ENCODE measurements at places on chromosomes 16 and 17.

- DNase-seq: no peak
Measured at GRCh38 chr17:77318021-77318420, 177.3 kb downstream of the SEC14L1 start.

GRCh38 chr16:16146380-16147315 is 76.6 kb downstream of the ABCC6 start:
- DNase-seq: no peak

- no peak for DNase-seq
Measured at GRCh38 chr16:81313701-81314602, 810 bp upstream of the GAN start.

DNA sequence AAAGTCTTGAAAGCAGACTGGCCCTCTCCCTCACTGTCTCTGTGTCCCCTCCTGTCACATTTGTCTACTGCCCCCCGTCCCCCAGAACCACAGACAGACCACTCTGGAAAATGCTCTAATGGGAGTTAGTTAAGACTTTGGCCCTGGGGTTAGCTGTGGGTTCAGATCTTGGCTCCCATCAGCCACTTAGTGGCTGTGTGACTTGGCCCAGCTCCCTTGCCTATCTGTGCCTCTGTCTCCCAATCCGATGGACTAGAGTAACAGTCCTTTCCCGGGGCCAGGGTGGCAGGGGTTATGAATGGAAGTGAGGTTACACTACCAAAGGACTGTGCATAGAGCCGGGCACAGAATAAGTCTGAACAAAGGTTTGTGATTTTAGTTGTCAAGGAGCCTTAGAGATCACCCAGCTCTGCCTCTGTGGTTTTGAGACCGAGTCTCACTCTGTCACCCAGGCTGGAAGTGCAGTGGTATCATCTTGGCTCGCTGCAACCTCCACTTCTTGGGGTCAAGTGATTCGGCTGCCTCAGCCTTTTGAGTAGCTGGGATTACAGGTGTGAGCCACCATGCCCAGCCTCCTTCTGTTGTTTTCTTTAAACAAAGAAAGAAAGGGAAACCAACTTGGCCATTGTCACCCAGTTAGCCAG is 23.7 kb downstream of the PPL start:
- DNase-seq: no peak

GRCh38 chr16:14314116-14314515 is 243.0 kb downstream of the MRTFB start:
- DNase-seq: no peak

DNA sequence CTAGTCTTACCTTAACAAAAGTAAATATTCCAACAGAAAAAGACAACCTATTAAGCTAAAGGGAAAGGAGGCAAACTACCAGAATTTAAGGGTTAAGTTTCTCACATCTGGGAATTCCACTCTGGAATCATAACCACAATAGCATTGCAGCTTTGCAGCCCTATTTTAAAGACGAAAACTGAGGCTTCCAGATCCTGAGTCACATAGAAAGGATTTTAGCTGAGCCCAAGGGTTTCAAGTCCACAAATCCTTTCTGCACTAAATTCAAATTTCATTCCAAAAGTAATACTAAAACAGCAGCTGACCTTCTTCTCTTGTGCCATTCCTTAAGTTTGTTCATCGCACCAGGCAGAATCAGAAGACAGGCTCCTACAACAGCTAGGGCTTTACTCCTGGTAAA is 17.8 kb downstream of the XYLT1 start:
- no peak for DNase-seq

DNA sequence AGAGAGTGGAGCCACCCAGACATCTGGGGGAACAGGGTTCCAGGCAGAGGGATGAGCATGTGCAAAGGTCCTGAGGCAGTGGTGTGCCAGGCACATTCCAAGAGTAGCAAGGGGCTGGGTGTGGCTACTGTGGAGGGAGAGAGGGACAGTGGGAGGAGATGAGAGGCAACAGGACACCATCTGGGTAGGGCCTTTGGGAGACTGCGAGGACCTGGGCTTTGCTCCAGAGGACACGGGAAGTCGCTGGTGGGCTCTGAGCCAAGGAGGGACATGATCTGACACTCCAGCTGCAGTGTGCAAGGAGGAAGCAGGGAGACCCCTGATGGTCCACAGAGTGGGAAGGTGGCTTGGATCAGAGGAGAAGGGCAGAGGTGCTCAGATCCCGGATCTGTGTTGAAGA is 56.7 kb upstream of the MED9 start:
- no peak for DNase-seq

- DNase-seq: no peak
Measured at GRCh38 chr16:27341549-27341948, 27.8 kb downstream of the IL4R start.

- DNase-seq: peak; percentile 49
Measured at GRCh38 chr16:29009050-29009837, 24.4 kb downstream of the LAT start.

DNA sequence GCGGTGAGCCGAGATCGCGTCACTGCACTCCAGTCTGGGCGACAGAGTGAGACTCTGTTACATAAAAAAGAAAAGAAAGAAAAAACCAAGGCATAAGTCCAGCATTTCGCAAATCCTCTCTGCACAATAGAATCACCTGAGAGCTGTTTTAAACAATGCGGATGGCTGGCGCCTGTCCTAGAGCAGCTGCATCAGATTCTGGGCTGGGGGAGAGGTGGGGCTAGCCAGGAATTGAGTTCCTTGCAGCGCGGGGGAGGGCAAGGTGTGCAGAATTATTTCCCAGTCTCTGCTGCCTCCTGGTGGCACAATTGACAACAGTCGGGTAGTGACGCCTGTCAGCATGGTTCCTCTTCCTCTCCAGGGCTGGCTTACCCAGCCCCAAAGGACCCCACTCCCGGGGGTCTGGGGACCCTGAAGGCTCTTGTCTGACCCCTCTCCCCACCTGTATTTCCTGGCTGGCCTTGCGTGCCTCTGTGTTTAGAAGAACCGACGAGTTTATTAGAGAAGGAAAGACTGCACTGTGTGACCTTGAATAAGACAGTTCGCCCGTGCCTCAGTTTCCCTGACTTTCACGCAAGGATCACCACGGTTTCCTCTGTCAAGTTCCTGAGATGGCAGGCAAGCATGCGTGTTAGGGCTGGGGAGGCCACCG is 41.1 kb upstream of the PLCG2 start:
- peak; percentile 81 for DNase-seq

DNA sequence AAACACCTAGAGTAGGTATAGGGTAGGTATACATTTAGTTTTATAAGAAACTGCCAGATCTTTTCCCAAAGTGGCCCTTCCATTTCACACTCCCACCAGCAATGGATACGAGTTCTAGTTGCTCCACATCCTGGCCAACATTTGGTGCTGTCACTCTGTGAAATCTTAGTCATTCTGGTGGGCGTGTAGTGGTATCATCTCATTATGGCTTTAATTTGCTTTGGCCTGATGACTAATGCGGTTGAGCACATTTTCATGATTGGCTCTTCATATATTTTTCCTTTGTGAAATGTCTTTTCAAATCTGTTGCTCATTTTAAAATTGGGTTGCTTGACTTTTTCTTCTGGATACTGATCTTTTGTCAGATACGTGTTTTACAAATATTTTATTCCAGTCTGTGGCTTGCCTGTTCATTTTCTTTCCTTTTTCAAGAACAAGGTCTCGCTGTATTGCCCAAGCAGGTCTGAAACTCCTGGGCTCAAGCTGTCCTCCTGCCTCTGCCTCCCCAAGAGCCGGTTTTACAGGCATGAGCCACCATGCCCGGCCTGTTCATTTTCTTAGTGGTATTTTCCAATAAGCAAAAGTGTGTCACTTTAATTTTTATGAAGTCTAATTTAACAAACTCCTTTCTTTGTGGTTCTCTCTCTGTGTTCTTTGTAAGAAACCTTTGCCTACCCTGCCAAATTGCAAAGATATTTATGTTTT is 192.4 kb downstream of the SEC14L1 start:
- no peak for DNase-seq

DNA sequence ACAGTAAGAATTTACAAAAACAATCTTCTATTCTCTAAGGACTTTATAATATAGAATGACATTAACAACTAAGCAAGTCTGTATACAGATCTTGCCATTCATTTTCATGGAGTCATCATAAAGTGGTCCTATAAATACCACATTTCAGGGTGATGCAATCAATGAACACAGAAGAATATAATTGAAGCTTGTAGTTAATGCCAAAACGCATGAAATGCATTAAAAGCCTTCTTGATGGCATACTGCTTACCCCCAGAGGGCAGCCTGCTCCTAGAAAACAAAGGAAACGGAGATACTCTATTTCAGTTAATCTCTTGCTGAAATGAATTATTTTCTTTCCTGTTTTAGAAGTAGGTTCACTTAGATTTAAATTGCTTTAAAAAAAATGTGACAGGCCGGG is 45.2 kb upstream of the STAC2 start:
- no peak for DNase-seq

GRCh38 chr17:28554565-28554964 is 2.1 kb upstream of the UNC119 start:
- no peak for DNase-seq

- DNase-seq: no peak
Measured at GRCh38 chr17:72884066-72884465, 208.4 kb downstream of the SLC39A11 start.

GRCh38 chr17:5509482-5509881 is 23.1 kb downstream of the MIS12 start:
- DNase-seq: no peak

DNA sequence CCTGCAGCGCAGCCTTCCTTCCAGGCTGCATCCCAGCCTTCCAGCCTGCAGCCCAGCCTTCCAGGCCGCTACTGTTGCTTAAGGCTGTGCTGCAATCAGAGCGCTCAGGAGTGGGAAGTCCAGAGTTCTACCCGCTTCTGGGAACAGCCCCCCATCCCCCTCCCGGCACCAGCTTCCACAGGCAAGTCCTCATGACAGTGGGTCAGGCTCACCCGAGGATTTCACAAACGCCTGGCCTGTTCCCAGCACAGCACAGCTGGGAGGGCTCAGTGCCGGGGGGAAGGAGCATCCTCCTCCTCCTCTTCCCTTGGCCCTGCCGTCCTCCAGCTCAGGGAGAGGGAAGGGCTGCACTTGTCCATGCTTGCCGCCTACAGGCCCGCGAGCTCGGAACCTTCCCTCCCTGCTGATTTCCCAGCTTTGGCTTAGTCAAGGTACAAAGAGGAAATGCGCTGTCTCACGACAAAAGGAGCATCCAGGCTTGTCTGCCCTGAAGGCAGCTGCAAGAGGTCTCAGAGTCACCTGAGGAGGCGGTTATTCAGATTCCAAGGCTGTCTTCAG is 8.3 kb downstream of the SOCS3 start:
- no peak for DNase-seq

DNA sequence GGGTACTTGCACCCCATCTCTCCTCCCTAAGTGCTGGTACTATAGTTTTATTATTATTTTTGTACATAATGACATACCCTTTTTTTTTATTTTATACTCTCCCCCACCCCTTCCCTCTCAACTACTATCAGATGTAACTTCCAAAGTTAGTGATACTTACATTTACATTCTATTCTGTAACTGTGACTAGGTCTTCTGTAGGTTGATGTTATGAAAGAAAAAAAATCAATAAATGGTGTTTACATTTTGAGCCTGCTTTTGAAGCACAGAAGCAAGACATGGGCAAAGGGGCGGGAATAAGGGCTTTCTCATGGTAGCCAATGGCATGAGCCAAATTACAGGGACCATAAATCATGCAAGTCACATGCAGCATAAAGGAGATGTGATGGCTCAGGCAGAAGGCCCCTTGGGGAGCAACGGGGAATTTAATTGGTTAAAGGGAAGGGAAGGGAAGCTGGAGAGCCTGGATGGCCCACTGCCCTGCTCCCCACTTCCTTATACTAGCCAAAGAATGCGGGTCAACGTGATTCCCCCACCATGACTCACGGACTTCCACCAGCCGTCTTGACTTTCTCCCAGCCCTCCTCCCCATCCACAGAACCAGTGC is 2.4 kb upstream of the ACSF2 start:
- DNase-seq: no peak

DNA sequence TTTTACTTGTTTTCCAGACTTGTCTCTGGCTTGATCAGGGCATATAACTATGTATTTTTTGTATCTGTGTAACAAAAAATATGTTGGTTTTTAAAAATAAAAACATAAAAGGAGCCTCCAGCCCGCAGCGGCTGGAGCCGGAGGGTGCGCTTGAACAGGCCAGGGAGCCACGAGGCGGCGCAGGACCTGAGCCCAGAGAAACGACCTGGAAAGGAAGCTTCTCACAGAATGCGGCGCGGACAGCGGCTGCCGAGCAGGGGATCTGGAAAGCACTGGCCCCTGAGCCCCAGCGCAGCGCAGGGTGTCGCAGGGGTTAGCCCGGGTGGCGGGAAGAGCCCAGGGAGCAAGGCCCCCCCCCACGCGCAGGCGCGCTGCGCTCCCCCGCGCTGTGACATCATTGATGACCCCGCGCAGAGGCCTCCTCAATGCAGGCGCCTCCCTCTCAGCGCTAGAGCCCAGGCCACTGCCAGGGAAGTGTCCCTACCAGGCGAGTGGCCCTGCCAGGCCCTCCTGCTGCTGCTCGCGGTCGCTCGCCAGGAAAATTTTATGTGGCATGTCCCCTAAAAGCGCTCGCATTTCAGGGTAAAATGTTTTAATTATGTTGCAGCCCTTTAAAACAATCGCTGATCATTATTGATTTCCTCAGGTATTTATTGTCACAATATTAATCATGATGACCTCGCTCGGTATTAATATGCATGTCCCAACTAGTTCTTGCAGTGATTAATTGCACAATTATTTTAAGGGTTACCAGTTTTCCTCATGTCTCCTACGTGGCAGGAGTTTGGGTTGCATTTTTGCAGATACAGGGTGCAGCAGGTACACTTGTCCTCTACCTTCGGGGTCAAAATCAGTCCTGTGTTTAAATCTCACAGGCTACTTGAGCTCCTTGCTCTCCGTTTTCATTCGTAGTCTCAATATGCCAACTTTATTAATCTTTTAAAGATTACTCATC is 134.2 kb downstream of the USP22 start:
- DNase-seq: peak; percentile 76

DNA sequence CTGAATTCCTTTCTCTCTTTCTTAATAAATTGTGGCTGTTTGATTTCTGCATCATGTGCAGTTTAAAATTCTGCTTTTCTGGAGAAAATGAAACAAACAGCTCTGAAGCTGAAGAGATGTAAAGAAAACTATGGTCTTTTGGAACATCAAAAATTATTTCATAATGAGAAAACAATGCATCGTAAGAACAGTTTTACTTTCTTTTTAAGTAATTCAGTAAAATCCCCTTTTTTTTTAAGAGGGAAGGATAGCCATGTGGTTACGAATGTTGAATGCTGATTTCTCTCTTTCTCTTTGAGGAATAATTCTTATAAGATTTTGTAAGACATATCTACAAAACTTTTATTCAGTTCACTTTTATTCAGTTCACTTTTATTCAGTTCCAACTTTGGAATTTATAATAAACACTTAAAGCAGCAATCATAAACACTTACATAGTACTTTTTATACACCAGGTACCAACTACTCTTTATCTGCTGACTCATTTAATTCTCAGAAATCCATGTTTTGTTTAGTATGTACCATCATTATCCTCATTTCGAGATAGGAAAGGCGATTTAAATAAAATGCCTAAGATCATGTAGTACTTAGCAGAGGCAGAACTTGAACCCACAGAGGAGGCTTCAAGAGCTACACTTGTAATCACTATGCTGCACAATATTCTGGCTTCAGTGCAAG is 26.6 kb downstream of the CNTNAP4 start:
- DNase-seq: no peak

- DNase-seq: no peak
Measured at GRCh38 chr16:57801098-57801808, 1.0 kb downstream of the KIFC3 start.
